ENCODE measurements at places on chromosomes 11 and 22.

DNA sequence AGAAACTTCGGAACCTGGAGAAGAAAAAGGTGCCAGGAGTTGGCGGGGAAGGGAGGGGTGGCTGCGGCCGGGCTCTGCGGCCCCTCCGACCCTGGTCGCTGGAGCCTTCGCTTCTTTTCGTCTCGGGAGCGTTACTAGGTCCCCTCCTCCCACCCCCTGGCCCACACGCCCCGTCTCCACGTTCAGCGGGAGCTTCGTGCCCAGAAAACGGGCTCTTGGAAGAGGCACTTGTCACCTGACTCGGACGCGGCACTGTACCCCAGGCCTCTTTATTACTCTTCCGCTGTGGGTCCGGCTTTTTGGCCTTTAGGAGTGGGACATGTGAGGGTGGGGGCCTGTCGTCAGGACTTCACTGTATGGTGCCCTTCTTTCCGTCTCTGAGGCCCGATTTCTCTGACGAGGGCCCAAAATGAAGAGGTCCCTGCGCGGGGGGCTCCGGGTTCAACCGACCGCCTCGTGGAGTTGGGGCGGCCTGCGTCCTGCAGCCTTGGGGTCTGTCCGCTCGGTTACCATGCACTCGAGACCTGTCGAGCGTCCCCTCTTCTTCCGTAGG lies 1.2 kb downstream of the CAPRIN1 start:
- DNase-seq: peak; percentile 6

GRCh38 chr11:77967753-77968152 lies 26.7 kb downstream of the INTS4 start:
- no peak for DNase-seq

GRCh38 chr11:62555464-62556107 lies 9.0 kb upstream of the AHNAK start:
- no peak for DNase-seq

GRCh38 chr22:47112994-47113852 lies 350.8 kb downstream of the TBC1D22A start:
- DNase-seq: no peak

GRCh38 chr11:3049430-3050243 lies 7.6 kb downstream of the CARS1 start:
- DNase-seq: peak; percentile 50

- DNase-seq: no peak
Observed at GRCh38 chr11:7485186-7486097, at the start of gene OLFML1. Gene OLFML1 (plus strand): TSS chr11:7485506. CDS start chr11:7485876, 370 bp downstream.

DNA sequence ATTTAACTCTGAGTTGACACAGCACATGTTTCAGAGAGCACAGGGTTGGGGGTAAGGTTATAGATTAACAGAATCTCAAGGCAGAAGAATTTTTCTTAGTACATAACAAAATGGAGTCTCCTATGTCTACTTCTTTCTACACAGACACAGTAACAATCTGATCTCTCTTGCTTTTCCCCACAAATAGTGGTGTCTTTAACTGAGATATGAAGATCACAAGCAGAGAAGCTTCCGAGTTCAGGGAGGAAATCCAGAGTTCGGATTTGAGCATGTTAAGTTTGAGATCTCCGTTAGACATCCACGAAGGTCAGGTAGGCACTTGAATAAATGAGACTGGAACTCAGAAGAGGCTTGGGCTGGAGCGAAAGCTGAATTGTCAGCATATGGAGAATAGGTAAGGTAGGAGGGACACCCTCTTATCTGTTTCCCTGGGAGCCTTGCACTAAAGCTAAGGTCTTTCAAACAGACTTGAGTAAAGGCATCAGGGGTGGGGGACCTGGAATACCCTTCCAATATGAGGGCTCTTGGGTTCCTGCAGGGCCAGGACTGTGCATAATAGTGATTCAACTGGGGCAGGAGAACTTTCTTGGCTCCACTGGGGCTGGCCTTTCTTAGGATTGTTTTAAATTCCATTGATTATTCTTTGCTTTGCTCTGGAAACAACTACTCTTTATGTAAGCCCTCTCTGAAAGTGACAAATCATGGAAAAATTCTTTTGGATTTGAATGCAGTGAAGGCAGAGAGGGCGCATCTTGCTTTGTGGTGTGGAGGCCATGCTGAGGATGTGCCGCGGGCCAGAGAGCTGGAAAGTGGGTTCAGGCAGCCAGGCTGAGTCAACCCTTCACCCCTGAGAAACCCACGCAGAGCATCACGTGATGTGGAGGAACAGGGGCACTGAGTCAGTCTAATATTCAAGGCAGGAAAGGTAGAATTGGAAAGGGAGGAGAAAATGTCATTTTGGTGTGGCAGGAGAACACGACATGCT lies 62.7 kb upstream of the AMPD3 start:
- no peak for DNase-seq

- no peak for DNase-seq
Observed at GRCh38 chr11:85898456-85898855, 43.3 kb downstream of the CCDC83 start.

- DNase-seq: no peak
Observed at GRCh38 chr11:3163241-3163981, 1.7 kb downstream of the OSBPL5 start.

GRCh38 chr11:45089251-45089650 lies 57.2 kb upstream of the PRDM11 start:
- no peak for DNase-seq

DNA sequence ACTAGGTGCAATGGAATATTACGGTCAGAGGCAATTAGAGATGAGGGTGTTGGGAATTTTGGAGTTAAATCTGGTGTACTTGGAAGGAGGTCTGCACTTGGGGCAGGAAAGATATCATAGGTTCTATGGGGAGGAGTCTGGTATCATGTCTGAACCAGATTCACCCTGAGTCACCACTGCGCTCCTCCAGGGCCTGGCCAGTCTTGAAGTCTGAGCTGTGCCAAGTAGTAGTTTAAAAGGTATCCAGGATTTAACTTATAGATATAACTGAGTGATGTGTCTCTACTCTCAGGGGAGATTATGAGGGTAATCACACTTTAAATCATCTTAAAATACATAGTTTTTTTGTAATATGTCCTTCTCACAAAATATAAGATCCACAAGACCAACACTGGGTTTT lies 6.6 kb downstream of the CNGA4 start:
- DNase-seq: no peak

GRCh38 chr22:27513021-27513420 lies 288.5 kb downstream of the MN1 start:
- DNase-seq: no peak

DNA sequence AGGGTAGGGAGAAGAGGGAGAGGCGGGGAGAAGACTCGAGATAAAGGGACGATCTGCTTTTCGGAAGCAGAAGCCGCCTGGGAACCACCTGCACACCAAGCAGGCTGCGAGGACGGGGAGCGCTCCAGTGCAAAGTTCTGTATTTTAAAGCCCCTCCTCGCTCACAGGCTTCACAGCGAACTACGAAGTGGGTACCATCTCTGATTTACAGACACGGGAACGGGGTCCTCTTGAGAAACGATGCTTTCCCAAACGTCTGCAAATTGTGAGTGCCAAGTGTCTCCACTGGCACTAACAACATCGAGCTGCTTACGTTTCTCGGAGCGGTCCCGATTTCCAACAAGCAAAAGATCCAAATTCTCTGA lies 700 bp upstream of the STX3 start:
- DNase-seq: no peak

- no peak for DNase-seq
Observed at GRCh38 chr11:61037441-61038093, 64.7 kb upstream of the CD5 start.

DNA sequence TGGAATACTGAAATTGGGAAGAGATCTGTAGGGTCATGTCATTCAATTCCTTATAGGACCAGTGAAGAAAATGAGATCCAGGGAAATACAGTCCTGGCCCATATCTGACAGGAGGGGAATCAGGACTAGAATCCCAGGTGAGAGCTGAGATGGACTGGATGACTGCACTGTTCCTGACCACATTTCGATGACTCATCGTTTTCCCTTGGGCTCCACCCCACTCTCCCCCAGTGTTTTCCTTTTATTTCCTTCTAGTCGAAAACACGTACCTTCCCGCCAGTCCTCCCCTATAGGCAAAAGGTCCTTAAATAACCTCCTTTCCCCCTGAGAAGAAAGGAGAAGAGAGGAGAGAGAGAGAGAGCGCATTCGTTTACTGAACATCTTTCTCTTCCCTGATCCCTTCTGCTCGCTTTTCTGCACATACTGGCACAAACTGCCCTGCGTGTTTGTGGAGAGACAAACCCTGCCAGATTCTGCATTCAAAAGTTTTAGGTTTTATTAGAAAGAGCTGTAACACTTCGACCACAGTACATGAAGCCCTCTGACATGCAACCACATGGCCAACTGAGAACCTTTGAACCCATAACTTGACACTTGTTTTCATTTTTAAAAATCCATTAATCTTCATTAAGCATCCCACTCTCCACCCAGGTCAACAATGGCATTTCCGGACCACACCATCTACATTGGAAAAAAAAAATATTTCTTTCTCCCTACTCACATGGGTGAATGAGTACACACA lies 565.7 kb downstream of the METTL15 start:
- no peak for DNase-seq

GRCh38 chr22:19713650-19714311 lies 522 bp upstream of the SEPTIN5 start:
- no peak for DNase-seq

- no peak for DNase-seq
Observed at GRCh38 chr22:49884503-49885260, 31.0 kb downstream of the ZBED4 start.

DNA sequence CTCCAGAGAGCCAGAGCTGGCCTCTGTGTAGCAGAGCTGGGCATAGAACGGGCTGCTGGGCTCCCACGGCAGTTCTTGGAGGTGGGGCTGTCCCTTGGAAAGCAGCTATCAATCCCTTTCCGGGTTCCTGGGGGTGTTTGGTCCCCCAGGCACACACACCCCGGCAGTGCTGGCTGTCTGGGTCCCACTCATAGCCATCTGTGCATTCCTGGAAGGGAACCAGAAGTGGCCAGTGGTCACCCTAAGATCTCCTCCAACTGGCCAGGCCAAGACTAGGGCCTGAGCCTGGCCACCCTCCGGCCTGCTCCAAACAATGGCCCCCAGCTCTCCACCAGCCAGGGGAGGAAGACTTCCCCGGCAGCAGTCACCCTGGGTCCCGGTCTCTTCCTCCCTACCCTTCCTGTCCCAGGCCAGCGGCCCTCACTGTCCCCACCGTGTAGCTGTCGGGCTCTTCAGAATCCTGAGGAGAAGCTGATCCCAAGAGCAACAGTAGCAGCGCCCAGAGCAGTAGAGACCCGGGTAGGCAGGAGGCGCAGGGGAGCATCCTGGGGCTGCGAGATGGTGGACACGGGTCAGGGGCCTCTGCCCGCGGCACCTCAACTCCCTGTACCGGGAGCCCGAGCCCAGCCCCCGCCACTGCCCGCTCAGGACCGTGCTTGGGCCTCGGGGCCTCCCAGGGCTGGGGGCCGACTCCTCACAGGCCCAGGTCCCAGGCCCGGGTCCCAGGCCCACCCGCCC lies 620 bp downstream of the EFEMP2 start:
- DNase-seq: no peak

Data from stimulated activated CD8-positive, alpha-beta memory T cell treated with anti-CD3 and anti-CD28 coated beads, Interleukin-4, amount 100 ng/mL, for 4 hours (primary cell).